ENCODE measurements at places on chromosomes 5 and 9.

DNA sequence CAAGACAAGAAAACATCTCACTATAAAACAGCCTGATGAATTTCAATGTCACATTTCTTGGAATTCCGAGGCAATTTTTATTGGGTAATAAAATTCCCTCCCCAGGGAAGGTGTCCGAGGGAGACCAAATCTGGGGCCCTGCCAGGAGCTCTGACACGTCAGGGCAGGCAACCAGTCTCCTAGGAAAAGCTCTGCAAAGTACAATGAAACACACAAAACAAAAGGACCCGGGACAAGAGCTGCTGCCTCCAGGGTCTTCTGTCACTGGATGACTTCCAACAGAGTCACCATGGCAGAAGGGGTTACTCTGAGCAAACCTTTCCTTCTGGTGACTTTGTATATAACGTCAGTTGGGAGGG lies 50.8 kb downstream of the SAXO1 start:
- H3K4me1 ChIP-seq = no peaks in the 10 kb centered on the region
- DNase-seq = no peak
- no peak overlapping the region for H3K27ac ChIP-seq
- no peaks in the 10 kb centered on the region for H3K36me3 ChIP-seq
- H3K27me3 ChIP-seq = peaks cover 5% of the 10 kb centered on the region

DNA sequence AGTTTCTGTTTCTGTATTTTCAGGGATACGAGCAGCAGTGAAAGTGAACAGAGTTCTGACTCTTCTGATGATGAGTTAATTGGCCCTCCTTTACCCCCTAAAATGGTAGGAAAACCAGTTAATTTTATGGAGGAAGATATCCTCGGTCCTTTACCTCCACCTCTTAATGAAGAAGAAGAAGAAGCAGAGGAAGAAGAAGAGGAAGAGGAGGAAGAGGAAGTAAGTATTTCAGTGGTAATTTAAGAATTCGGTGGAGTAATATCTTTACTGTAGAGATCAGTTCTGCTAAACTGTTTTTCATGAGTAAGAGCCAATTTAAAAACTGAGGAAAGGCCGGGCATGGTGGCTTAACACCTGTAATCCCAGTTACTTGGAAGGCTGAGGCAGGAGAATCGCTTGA lies 17.2 kb downstream of the WDR70 start:
- H3K4me1 ChIP-seq = peaks cover 3% of the 10 kb centered on the region
- H3K27ac ChIP-seq = peak overlapping the region; percentile 76
- no peaks in the 10 kb centered on the region for H3K27me3 ChIP-seq
- DNase-seq = no peak
- peaks cover 11% of the 10 kb centered on the region for H3K36me3 ChIP-seq

GRCh38 chr5:175082866-175083590 lies 358.6 kb downstream of the MSX2 start:
- H3K27me3 ChIP-seq = no peaks in the 10 kb centered on the region
- H3K4me3 ChIP-seq = no peak overlapping the region
- no peaks in the 10 kb centered on the region for H3K36me3 ChIP-seq
- DNase-seq = no peak
- no peak overlapping the region for H3K27ac ChIP-seq
- no peaks in the 10 kb centered on the region for H3K4me1 ChIP-seq

GRCh38 chr5:54307583-54307982 lies 2.8 kb downstream of the ARL15 start:
- no peak overlapping the region for H3K4me3 ChIP-seq
- H3K36me3 ChIP-seq = no peaks in the 10 kb centered on the region
- H3K4me1 ChIP-seq = peaks cover 30% of the 10 kb centered on the region
- H3K27me3 ChIP-seq = no peaks in the 10 kb centered on the region

GRCh38 chr5:132253008-132253441 lies 4.5 kb upstream of the PDLIM4 start:
- H3K36me3 ChIP-seq = no peaks in the 10 kb centered on the region
- no peaks in the 10 kb centered on the region for H3K4me1 ChIP-seq
- DNase-seq = no peak
- H3K27me3 ChIP-seq = peaks cover 37% of the 10 kb centered on the region
- no peak overlapping the region for H3K27ac ChIP-seq
- H3K4me3 ChIP-seq = no peak overlapping the region

GRCh38 chr5:322281-322941 lies 897 bp downstream of the AHRR start:
- peaks cover 35% of the 10 kb centered on the region for H3K27me3 ChIP-seq
- peak overlapping the region; percentile 43 for H3K4me3 ChIP-seq
- peaks cover 15% of the 10 kb centered on the region for H3K4me1 ChIP-seq

DNA sequence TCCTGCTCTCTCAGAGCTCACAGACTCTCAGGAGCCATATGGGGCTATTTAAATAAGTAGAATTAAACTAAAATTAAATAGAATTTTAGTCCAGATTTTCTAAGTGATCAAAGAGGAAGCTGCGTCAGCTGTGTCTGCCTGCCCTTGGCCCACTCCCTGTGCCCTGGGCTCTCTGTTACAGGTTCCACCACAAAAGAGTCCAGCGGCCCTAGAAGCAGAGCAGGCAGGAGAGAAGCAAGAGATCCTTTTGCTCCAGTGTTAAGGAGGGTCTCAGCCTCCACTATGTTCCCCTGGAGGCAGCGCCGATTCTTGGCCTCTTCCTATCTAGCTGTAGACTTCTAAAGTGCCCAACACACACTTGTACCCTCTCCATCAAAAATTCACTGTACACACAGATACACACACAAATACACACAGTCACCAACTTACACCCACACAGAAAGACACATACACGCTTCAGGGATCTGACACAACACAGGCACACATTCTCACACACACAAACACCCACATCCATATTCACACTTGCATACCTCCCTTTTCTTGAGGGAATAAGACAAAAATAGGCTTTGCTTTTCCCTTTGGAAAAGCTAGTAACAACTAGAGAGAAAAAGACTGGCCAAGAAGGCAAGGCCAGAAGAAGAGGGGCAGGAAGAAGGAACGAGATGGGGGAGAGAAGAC lies 5.5 kb upstream of the TNIP1 start:
- H3K4me1 ChIP-seq = peaks cover 40% of the 10 kb centered on the region
- no peaks in the 10 kb centered on the region for H3K36me3 ChIP-seq
- peak overlapping the region; percentile 90 for H3K27ac ChIP-seq
- no peaks in the 10 kb centered on the region for H3K27me3 ChIP-seq
- peak overlapping the region; percentile 67 for H3K4me3 ChIP-seq

DNA sequence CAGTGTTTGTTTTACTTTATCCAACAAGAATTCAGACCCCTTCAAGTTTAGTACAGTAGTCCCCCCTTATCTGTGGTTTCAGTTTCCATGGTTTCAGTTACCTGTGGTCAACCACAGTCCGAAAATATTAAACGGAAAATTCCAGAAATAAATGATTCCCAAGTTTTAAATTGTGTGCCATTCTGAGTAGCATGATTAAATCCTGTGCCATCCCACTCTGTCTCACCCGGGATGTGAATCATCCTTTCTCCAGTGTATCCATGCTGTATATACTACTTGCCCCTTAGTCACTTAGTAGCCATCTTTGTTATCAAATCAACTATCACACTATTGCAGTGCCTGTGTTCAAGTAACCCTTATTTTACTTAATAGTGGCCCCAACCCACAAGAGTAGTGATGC lies 153.8 kb upstream of the RASA1 start:
- H3K36me3 ChIP-seq = no peaks in the 10 kb centered on the region
- no peak overlapping the region for H3K27ac ChIP-seq
- no peaks in the 10 kb centered on the region for H3K27me3 ChIP-seq
- peaks cover 37% of the 10 kb centered on the region for H3K4me1 ChIP-seq

- DNase-seq = no peak
- H3K36me3 ChIP-seq = no peaks in the 10 kb centered on the region
- H3K27me3 ChIP-seq = peaks cover 18% of the 10 kb centered on the region
- H3K4me1 ChIP-seq = no peaks in the 10 kb centered on the region
These were observed 61.2 kb upstream of the MAP1B start for GRCh38 chr5:72046106-72046505.

DNA sequence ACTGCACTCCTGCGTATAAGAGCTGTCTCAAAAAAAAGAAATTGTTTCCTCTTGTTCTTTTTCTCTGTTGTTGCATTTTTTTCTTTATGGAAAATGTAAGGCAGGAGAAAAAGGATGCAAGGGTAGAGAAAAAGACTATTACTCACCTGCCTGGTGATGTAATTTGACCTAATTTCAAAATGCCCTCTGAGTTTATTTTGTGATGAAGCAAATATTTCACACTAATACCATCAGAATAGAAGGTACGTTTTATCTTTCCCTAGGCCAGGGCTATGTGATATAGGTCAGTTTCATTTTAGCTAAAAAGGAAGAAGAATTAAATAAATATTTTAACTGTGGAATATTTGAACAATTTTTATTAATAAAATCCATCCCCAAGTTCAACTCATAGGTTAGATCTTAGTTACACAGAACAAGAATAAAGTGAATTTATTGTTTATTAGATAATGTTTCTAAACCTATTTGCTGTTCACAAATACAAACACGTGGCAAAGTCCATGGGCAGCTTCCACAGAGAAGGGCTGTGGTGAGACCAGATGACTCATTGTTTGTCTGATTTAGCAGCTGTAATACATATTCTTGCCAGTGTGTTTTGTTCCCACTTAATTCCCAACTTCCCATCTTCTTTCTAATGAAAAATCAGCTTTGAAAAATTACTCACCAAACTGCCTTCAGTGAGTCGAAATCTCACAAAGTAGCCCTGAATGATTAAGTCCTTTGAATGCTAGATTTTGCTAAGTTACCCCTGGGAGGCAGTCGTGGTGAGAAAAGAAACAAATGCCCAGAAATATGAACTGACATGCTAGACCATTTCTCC lies 52.8 kb upstream of the CCDC112 start:
- H3K27me3 ChIP-seq = peaks cover 37% of the 10 kb centered on the region
- no peaks in the 10 kb centered on the region for H3K36me3 ChIP-seq
- H3K4me1 ChIP-seq = no peaks in the 10 kb centered on the region

- H3K4me3 ChIP-seq = no peak overlapping the region
- DNase-seq = no peak
- no peaks in the 10 kb centered on the region for H3K4me1 ChIP-seq
- H3K27me3 ChIP-seq = peaks cover 19% of the 10 kb centered on the region
- H3K36me3 ChIP-seq = no peaks in the 10 kb centered on the region
These were observed 234.1 kb upstream of the DMRT1 start for GRCh38 chr9:607417-607816.
